Heart right ventricle (tissue), 16 donors: ENCODE measurements at places on chromosomes 13 and 19.

DNA sequence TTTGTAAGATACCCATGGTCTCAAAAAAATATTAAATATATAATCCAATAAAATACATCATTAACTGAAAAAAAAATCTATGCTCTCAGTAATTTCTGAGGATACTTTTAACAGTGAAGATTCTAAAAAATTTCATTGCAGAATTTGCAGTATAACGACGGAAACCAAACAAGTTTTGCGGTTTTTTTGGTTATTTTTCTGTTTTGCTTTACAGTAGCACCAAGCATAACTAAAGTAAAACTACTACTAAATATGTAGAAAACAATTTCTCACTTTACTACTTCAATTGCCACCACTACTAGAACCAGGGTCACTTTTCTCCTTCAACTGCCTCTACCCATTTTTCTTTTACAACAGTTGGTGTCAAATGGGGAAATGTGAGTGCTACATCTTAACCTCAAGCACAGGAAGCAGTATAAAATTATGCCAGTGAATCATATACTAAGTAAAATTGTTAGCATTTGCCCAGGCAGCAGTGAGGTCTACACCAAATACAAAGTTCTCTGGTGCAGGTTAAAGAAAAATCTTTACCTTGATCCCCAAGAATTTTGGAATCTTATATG, 24.1 kb downstream of the MICU2 start:
- no peak for DNase-seq

- DNase-seq, result no peak
These were observed 26.1 kb upstream of the DOCK9 start for GRCh38 chr13:99003851-99004471.

DNA sequence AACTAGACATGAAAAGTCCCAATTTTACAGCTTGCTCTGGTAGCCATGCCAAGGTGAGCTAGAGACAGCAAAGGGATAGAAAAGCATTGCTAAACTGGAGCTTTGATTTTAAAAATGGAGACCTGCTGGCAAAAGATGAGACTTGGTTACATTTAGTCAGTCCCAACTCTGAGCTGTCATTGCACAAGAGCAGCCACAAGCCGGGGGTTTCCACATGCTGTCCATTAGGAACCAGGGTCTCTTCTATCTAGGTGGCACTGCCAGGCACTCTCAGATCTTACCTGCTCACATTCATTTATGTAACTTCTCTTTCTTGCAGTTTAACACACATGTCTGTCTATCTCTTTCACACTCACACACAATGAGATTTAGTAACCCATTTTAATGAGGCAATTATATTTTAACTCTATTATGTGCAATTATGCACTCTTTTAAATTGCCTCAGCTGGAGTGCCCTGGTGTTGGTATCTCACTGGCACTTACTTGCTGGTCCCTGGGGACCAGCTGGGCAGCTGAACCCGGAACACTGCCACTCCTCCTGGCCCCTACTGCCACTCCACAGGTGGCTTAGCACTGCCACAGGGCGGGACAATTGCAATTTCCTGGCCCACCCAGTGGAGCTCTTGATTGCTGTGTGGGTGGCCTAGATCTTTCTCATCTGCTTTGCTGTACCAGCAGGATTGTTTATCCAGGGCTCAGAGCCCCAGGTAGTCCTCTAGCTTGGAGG, 112.5 kb downstream of the COG6 start:
- no peak for DNase-seq

- DNase-seq, result no peak
These were observed 7.6 kb downstream of the SIGLEC11 start for GRCh38 chr19:49953416-49953815.

- DNase-seq, result peak; percentile 90
These were observed 27.7 kb downstream of the ZNF844 start for GRCh38 chr19:12092065-12092867.
